ENCODE measurements at places on chromosomes 6 and 20.

- DNase-seq: no peak
Observed at GRCh38 chr20:54620611-54621010, 145.2 kb downstream of the DOK5 start.

- DNase-seq: no peak
Observed at GRCh38 chr6:129432738-129433137, 277.2 kb downstream of the ARHGAP18 start.

GRCh38 chr6:134379076-134379475 is 61.2 kb upstream of the SGK1 start:
- peak; percentile 4 for DNase-seq

- DNase-seq: no peak
Observed at GRCh38 chr6:170033666-170034065, 257.2 kb downstream of the DLL1 start.

- DNase-seq: no peak
Observed at GRCh38 chr6:101392586-101393230, 800 bp upstream of the GRIK2 start.

GRCh38 chr6:37371154-37372083 is 17.6 kb downstream of the RNF8 start:
- DNase-seq: no peak

DNA sequence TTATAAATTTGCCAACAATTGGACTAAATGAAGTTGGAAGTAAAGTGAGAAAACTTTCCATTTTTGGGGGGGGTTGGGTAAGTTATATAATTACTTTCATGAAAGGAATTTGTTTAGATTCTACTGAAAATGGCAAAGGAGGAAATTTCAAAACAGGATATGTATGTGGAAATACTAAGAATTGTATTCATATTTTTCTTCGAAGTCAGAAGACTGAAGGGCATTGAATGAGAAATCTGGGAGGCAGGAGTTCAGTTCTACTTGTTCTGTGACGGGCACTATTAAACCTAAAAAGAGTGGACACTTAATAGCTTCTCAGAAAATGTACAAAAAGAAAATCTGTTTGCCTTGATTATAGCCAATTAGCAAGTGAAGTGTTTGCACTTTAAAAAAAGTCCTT is 114.7 kb downstream of the PRIM2 start:
- DNase-seq: no peak

DNA sequence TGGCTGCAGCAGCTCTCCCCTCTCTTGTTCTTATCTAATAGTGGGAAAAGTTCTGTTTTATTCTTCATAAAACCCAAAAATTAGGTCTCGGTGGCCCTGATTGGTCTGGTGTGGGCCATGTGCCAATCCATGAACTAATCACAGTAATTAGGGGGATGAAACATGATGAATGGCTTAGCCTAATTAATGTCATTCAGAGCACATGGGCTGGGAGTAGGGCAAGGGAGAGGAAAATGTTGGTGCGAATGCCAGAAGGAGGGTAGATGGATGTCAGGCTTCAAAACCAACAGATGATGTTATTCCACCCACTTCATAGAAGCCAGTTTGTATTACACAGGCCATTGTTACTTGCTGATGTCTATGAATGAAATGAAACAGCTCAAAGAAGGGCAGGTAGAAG is 46.5 kb downstream of the PLEKHG1 start:
- no peak for DNase-seq

DNA sequence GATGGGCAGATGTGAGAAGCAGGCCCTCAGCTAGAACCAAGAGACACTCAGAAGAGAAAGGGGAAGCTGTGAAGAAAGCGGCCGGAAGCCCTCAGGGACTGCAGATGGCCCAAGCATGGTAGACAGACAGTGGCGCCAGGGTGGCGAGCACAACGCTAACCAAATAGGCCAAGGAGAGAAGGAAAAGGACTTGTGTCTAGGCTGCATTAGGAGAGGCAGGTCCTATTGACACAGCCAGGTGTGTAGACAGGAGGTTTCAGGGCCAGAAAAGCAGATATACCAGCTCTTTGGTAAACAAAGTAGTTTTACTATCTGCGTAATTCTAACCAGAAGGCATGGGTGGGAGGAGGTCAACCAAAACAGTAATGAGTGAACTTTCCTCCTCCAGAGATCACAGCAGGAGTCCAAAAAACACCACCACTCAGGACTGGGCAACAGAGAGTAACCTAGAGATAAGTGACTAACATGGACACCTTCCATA is 15.8 kb upstream of the MAP7 start:
- no peak for DNase-seq

GRCh38 chr6:43009124-43009523 is 4.6 kb downstream of the MEA1 start:
- DNase-seq: no peak

GRCh38 chr6:1390133-1390945 is 963 bp downstream of the FOXF2 start:
- no peak for DNase-seq

- no peak for DNase-seq
Observed at GRCh38 chr6:136985502-136985901, 59.3 kb downstream of the IL20RA start.

DNA sequence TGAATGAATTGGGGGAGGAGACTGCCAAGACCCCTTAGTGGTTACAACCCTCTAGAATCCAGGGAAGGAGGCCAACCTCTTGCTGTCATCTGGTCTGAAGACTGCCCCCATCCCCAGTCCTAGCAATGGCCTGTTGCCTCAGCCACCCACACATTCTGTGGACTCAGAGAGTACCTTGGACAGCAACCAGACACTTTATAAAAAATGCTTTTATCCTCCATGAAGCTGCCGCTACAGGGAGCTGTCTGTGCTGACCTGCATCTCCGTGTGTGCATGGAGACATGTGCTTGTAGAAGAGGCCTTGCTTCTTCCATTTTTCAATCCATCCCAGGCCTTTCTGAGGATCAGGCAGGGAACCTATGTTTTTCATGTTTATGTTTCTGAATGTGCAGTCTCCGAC is 15.2 kb downstream of the CDH22 start:
- no peak for DNase-seq

DNA sequence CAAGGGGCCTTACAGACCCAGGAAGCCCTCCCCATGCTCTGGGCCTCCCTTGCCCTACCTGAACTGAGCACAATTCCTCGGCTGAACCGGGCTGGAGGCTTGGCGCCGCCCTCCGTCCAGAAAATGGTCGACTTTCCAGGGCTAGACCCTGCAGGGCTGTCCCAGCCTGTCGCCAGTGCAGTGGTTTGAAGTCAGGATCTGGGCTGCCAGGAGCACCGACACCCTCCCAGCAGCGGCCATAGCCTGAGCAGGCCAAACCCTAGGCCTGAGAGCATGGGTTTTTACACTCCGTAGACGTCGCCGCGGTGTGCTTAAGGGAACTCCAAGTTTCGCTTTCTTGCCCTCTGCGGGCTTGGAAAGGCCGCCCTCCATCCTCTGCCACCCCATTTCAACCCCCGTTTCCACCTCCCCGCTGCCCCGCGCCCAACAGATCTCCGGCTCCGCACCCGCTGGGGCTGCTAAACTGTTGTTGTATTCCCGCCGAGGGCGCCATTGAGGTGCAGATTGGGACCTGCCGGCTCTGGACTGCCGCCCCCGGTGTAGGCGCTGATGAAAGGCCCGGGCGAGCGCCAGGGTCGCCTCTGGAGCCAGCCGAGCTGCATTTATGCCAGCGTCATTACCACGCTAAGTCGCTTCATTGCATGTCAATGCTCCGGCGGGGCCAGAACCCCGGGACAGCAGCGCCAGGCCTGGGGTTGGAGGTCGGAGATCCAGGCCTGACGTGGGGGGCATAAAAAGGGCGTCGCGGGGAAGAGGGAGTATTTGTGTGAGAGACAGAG is 2.2 kb upstream of the TFAP2A start:
- DNase-seq: no peak

DNA sequence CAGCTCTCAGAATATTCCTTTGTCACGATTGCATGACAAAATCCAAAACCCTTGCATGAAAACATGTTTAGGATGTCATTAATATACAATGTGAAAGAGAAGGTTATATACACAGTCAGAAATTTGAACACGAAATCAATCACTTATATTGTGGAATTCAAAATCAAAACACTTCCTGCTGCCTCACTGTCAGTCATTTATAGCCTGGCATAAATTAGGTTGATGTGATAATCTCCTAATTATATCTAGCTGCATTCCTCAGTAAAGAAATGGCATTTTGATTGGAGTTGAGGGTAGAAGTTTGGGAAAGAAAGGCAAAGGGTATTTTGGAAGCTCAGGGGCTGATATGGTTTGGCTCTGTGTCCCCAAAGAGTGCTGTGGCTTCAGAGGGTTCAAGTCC is 24.1 kb upstream of the BEND6 start:
- no peak for DNase-seq

- DNase-seq: no peak
Observed at GRCh38 chr6:111791415-111791814, 81.8 kb downstream of the FYN start.

- DNase-seq: no peak
Observed at GRCh38 chr6:158068156-158068892, 86.7 kb downstream of the SYNJ2 start.

DNA sequence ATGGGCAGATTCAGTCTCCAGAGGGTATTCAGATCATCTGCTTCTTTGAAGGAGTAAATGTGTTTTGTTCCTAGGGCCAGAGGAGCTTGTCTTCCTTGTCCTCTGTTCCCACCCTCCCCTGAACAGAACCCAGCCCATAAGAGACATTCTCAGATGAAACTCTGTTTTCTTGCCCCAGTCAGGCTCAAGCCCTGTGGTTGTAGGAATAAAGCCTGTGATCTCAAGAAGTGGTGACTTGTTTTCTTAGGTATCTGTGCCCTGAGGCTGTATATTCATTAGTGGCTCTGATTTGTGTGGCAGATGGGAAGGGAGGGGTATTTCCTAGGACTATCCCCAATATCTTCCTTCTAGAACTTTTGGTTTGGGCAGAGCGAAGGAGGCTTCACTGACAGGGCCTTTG is 27.9 kb downstream of the GSS start:
- no peak for DNase-seq

- DNase-seq: no peak
Observed at GRCh38 chr20:58875541-58876134, 23.1 kb downstream of the GNAS start.

GRCh38 chr6:96942676-96943075 is 18.1 kb downstream of the KLHL32 start:
- no peak for DNase-seq

GRCh38 chr6:130970839-130971410 is 92.1 kb downstream of the EPB41L2 start:
- DNase-seq: no peak

DNA sequence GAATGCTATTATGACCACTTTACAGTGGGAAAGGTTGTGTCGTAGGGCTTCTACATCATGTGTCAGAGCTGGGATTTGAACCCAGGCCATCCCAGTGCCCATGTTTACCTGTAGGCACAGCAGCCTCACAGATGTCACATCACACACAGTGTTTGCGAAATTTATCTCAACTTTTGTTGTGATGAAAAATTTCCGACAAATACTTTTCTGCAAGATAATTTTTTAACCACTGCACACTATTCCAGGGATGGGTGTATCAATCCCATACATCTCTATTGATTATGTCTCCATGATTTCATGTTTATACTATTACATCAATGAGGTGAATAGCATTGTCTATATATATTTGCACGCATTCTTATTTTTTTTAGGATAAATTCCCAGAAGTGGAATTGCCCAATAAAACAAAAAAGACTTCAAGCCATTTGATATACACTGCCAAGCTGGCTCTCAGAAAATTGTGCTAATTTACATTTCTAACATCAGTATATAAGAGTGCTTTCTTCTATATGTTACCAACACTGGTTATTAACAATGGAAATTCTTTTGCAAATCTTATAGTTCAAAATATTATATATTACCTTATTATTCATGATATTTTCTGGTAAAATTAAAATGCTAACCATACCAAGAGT is 189.1 kb upstream of the ZNF217 start:
- no peak for DNase-seq

DNA sequence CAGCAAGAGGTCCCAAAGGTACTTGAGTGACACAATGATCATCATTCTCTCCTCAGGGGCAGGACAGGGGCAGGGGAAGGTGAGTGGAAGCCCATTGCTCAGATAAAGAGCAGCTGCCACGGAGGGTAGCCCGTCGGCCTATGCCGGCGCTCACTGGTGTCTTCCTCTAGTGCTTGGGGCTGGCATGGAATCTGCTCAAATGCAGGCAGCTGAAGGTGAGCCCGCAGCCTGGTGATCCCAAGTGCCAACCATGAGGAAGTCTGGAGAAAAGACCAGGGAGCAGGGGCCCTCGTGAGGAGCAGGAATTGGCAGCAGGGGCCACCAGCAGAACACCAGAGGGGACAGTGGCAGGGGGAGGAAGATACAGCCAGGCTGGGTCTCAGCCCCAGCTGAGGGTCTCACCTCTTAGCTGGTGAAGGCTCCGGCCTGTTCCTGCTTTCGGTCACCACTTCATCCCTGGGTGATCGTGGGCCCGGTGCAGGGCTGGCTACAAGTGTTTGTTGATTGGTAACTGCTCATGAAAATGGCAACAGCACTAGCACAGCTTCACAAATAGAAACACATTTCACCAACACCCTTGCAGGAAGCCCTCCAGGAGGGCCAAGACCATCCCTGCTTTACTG is 24.7 kb downstream of the RBCK1 start:
- no peak for DNase-seq

- DNase-seq: no peak
Observed at GRCh38 chr20:63701329-63702035, 5.0 kb downstream of the TNFRSF6B start.

- DNase-seq: no peak
Observed at GRCh38 chr6:167543602-167544497, 219.0 kb downstream of the TTLL2 start.

GRCh38 chr6:63985223-63985622 is 349.6 kb downstream of the PHF3 start:
- DNase-seq: no peak

DNA sequence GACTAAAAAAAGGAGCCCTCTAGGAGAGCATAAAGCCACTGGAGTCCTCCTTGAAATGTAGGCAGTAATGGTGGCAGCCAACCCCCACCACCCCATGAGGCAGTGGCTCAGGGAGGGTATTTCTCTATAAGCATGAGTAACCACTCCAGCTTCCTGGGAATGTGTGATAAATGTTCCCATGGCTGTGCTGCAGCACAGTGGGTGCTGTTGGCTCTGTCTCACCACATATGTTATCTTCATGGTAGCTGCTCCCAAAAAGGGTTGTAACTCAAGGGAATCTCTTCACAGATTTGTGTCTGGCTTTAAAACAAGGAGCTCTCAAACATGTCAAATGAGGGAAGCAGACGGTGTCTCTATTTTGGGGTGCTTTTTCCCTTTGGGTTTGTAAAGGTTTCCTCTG is 7.5 kb upstream of the PHACTR1 start:
- DNase-seq: no peak

- no peak for DNase-seq
Observed at GRCh38 chr6:15352845-15353244, 107.0 kb downstream of the JARID2 start.

- no peak for DNase-seq
Observed at GRCh38 chr6:157789861-157790260, 33.2 kb upstream of the SNX9 start.

Measured in stimulated activated CD4-positive, alpha-beta T cell treated with anti-CD3 and anti-CD28 coated beads, TNF-alpha, amount 100 ng/mL, for 1 hour (primary cell).